ENCODE measurements at places on chromosomes 11 and 22.

DNA sequence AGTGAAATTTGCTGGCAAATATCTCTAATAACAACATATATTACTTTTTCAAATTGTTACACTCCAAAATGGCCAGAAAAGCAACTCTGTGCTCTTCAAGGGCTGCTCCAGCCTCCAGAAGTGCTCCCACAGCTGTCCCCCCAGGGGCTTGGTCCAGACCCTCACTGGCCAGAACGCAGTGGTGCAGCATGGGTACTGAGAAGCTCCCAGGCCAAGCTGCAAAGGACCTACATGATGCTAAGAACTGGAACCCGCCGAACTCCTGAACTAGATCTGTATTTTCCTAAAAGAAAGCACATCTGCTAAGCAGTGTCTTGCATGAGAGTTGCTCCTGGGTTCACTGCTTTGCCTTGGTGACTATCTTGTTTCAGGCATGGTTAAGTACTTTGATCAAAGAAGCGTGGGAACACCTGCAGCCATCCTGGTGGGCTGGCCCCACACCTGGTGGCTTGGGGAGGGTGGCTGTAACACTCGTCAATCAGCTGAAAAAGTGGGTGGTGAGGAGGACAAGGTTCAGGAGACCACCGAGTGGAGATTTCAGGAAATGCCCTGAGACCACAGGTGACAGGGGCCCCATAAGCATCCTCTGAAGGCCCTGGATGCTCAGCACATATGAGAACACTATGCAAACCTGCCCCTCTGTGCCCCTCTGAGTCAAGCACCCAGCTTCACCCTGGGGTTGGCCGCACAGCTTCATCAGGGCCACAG lies 72.7 kb upstream of the PITPNB start:
- DNase-seq: no peak

DNA sequence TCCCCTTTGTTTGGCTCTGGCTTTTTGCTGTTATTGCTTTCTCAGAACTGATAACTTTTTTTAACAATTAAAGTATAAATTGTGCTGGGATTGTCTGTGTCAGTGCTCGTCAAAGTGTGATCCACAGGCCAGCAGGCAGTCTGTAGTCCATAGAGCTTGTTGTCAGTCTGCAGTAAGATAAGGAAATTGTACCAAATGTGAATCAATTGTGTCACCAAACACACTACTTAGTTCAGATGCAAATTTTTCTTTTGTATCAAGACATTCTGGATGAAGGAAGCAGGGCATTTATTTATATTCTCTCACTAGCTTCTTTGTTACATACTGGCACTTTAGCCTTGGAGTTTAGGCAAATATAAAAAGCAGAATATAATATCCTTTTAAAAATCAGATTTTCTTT lies 121.0 kb downstream of the WNT11 start:
- no peak for DNase-seq

GRCh38 chr22:34129691-34130486 lies 209.6 kb upstream of the LARGE1 start:
- DNase-seq: no peak

DNA sequence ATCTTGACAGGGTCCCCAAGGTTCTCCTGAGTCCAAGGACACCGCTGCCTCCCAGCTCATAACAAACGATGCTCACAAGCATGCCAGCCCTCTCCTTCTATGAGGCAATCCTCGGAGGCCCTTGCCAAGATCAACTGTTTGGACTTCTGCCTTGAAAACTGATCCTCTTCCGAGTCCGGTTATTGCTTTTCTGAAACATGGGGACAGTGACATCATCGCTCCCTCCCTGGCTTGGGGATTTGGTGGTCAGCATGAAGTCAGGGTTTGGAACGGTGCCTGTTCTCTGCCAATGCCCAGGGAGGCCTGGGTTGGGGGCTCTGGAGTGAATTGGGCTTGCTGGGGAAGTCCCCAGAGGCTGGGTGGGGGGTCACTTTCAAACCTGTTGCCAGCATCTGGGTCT lies 149.3 kb downstream of the FBXO7 start:
- no peak for DNase-seq

DNA sequence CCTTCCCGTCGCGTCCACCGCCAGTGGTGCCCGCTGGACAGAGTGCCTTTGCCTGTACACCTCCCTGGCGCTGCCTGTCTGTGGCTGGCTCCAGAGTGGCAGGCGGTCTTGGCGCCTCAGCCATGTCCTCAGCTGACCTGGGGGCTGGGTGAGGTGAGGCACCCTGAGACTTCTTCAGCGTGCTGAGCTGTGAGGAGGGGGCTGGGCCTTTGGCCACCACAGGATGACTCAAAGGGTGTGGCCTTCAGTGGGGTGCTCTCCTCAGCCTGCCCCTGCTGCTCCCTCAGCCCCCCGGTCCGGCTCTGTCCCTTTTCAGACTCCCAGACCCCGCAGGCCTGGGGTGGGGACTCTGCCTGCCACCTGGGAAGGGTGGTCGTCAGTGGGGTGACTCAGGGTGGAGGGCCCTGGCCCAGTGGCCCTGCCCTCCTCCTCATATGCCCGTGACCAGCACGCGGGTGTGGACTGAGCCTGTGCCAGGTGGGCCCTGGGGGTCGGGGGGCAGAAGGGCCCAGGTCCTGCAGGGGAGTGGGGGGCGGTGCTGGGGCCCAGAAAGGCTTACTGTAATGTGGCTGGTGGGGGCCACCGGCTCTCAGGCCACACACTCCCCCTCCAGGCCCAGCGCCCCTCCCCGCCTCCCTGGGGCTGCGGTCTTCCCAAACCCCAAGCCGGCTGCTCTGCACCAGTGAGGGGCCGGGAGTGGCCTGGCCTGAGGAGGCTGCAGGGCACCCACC lies 15.9 kb downstream of the CRELD2 start:
- peak; percentile 89 for DNase-seq

GRCh38 chr22:40618400-40618799 lies 18.1 kb downstream of the MRTFA start:
- no peak for DNase-seq

DNA sequence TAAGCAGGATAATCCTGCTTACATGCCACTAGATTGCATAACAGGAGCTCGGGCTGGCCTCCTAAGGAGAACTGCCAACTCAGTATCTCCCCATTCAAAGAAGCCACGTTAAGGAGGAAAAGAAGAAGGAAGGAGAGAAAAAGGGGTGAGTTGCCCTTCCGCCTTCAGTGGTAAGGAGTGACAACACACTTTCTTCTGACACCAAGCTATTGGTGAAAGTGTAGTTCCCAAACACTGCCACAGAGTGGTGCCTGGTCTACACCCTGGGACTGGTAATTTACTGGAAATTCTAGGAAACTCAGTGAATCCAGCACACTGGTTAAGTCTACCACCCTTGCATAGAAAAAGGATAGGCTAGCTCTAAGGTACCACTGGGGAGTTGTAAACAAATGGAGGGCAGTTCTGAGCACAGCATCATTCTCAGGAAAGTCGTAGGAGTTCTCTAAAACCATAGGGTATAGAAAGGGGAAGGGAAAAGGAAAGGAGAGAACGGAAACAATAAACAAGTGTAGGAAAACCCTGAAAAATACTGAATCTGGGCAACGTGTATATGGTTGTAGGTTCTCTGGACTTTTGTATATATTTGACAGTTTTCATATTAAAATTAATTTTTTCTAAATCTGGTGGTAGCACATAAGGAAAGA lies 58.2 kb downstream of the RRAS2 start:
- DNase-seq: no peak

GRCh38 chr11:93791493-93791892 lies 7.4 kb downstream of the MED17 start:
- DNase-seq: no peak

DNA sequence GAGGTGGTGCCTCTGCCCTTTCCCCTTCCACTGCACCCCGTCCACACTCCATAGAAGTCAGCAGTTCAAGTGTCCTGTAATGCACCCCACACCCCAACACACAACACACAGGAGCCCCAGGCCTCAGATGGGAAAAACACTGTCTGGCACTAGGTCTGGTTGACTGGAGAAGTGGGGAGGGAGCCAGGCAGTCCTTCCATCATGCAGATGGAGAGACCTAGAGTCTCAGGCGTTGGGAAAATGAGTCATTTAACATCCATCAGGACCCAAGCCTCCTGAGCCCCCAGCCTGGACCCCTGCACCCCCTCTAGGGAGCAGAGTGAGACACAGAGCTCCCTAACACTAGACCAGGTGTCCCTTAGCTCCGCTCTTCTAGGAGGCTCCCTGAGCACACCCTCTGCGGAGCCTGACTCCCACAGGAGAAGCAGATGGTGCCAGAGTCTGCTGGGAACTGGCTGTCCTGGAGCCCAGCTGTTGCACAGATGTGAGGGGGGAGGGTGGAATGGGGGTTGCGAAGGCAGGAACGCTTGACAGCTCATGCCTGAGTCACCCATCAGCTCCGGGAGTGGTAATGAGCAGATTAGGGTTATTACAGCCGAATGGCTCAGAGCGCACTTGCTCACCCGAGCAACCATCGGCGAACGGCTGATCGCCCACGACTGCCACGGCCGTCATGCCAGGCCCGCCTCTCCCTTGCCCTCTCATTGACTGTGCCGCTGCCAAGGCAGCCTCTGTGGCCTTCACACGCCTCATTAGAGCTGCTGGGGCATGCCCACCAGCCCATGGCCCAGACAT lies 22.1 kb upstream of the SYT7 start:
- DNase-seq: peak; percentile 76

DNA sequence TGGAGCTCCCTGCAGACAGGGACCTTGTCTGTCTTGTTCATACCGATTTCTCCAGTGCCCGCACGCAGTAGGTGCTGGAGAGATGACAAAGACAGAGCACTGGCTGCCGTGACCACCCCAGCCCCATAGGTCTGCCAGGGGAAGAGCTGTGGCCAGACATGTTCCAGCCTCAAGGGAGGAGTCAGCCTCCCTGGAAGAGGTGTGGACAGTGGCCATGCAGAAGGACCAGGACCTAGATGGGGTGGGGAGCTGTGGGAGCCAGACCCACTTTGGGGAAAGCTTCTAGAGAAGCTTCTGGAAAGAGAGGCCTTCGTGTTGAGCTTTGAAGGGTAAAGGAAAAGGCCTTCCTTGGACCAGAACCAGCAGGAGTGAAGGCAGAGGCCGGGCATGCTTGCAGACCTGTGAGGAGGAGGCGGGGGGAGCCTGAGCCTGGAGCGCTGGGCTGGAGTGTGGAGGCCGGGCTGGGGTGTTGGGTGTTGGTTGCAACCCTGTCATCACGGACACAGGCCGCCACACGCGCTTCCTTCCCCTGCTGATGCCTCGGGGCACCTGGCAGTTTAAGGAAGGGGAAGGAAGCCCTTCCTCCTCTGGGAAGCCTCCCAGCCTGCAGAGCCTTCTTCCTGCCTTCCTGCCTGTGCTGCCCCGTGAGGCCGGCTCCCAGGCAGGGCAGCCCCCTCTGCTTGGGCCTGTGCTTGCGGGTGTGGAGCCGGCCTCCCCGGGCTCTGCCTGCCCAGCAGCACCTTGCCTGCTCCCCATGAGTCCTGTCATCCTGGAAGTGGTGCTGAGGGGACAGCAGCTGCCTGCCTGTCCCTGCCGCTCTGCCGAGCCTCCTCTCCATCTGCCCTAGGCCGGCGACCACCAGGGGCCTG lies 12.3 kb downstream of the RELT start:
- DNase-seq: peak; percentile 81

GRCh38 chr11:110128161-110128560 lies 35.0 kb downstream of the ZC3H12C start:
- DNase-seq: no peak

- DNase-seq: no peak
Observed at GRCh38 chr11:46511342-46511741, 82.5 kb downstream of the AMBRA1 start.

GRCh38 chr11:2077061-2077802 lies 62.0 kb downstream of the IGF2 start:
- no peak for DNase-seq

- no peak for DNase-seq
Observed at GRCh38 chr11:31645747-31646146, 136.2 kb downstream of the ELP4 start.

GRCh38 chr11:59221441-59221840 lies 8.7 kb upstream of the MPEG1 start:
- DNase-seq: no peak

GRCh38 chr11:94543695-94544645 lies at the start of gene FUT4:
Gene FUT4 (plus strand): TSS chr11:94543921. CDS start chr11:94544134, 213 bp downstream.
- peak; percentile 93 for DNase-seq

- peak; percentile 66 for DNase-seq
Observed at GRCh38 chr11:1397146-1397861, 7.6 kb downstream of the BRSK2 start.

DNA sequence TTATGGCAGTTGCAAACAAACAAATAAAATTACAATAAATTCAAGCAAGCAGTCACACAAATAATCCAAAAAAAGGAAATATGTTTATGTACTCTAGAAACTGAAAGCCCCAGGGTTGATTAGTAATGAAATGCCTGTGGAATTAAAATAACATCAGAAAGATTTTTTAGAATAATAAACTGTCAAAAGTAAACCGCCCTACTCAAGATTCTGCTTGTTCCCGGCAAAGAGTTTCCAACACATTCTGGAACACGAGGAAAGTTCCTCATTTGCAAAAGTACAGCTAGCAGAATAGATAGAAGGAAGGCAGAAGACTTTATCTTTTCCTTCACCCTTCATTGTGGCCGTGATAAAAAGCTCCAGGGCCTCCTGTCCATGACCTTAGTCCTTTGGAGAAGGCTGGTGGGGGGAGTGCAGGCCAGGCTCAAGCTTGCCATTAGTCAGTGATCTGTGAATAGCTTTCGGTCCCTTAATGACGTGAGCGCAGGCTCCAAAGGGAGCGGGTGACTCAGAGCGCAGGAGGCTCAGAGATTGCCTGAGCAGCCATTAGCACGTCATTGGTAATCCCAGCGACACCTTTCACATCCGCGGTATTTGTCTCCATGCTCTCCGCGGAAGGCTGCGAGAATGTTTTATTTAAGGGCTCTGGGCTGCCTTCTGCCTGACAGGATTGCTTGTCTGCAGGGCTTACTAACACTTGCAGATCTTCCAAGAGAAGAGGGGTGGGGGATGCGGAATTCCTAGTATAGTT lies 458.3 kb downstream of the METTL15 start:
- no peak for DNase-seq

DNA sequence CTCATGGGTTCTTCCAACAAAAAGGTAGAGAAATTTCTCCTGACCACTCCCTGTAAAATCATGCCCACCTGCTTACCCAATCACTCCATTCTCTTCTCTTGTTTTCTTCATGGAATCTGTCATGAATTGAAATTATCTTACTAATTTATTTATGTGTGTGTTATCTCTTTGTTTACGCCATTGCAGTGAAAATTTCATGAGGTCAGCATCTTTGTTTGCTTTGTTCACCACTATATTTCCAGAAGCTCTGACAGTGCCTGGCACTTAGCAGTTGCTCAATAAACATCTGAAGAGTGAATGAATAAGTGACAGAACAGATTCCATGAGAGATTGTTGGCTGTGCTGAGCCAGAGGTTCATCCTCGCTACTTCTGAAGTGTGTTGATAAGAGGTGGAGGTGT lies 329.5 kb downstream of the NXPE2 start:
- no peak for DNase-seq

GRCh38 chr11:101508370-101508769 lies 75.4 kb downstream of the TRPC6 start:
- DNase-seq: no peak
